ENCODE measurements at places on chromosomes 11 and 22.

- peak; percentile 97 for DNase-seq
Observed at GRCh38 chr11:27201454-27202302, 161.1 kb downstream of the BBOX1 start.

DNA sequence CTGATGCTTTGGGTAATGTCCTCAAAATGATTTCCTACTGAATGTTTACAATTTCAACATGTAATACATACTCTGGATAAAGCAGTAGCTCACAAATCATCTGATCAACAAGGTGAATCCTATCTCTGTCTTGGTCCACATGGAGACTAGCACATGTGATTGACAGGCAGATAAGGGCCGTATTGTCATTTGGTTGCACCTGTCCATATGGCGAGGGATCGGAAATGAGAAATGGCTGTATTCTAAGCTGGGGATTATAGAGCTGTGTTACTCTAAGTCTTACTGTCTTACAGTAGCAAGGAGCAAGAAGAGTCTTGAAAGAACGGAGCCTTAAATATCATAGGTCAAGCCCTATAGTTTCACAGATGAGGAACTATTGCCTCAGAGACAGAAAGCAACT lies 55.7 kb downstream of the APIP start:
- DNase-seq = no peak

DNA sequence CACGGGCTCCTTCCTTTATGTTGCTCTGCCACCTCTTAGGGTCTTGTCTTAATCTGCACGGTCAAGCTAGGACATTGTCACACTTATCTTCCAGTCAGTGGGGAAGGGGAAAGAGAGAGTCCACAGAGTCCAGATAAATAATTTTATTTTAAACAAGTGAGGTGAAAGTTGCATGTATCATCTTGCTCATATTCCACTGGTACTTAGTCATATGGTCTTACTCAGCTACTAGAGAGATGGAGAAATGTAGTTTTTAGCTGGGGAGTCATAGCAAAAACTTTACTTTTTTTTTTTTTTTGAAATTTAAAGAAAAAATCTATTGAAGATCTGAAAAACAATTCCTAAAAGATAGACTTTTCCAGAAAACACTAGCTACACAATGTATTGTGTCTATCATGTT lies 29.0 kb downstream of the PDE3B start:
- DNase-seq = peak; percentile 21

DNA sequence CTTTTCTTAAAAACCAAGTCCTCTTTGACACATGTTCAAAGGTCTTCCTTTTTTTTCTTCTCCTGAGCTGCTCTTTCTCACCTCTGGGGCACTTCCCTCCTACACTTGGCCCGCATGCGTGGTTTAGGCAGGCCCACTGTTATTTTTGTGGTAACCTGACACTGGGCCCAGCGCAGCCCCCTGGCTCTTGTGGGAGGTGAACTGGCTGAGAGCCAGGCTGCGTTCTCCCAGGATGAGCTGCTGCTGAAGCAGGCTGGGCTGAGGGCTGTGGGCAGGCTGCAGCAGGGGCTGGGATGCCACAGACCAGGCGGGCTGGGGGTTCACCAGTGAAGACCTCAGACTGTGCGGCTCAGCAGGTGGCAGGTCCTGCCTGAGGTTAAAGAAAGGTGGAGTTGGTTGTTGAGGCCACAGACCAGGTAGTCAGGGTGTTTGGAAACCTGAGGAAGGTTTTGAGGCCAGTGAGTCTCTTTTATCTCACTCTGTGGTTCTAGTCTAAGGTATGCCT lies 72.4 kb downstream of the TEAD1 start:
- DNase-seq = peak; percentile 90

- DNase-seq = no peak
Observed at GRCh38 chr11:20004866-20005265, 155.4 kb downstream of the DBX1 start.

DNA sequence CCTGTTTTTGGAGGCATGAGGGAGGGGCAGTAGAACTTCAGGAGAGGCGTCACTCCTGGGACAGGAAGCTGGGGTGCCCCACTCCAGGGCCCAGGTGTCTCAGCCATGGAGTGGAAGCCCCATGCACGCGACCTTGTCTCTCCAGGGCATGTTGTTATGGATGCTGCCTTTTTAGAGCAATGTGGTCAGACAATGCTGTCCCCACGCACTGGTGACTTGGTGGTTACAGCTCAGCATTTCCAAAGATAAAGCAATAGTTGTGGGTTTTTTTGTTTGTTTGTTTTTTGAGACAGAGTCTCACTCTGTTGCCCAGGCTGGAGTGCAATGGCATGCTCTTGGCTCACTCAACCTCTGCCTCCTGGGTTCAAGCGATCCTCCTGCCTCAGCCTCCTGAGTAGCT lies 22.3 kb downstream of the EIF4G2 start:
- no peak for DNase-seq

DNA sequence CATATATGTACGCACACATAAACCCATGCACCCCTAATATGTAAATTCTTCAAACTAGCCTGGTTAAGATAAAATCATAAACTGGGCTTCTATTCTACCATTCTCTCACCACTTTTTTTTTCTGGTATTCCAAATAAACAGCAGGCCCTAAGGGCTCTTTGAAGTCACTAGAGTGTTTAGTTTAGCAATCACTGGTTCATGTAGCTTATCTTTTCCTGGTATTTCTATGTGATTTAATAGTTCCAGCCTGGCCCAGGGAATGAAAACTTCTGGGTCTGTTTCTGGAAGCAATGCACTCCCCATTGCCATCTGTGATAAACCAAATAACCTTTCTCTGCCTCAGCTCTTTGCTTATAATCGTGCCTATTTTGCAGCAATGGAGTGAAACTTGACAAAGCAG lies 10.7 kb upstream of the MPPED2 start:
- DNase-seq = no peak

DNA sequence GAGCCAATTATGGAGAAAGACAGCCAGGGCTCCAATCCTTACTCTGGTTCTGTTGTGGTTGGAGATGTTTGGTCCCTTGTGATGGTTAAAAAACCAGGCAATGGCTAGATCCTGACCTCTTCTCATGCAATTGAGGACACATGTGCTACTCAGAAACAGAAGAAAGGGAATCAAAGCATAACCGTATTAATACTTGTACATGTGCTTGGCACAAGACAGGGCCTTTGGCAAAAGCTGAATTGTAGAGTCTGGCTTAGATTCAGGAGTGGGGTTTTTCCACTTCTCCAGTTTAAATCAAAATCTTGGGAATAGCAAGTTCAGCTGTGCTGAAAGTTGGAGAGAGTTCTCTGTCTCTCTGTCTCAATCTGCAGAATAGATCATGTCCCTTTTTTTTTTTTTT lies 80.1 kb upstream of the E2F8 start:
- no peak for DNase-seq

- DNase-seq = peak; percentile 55
Observed at GRCh38 chr11:17978553-17979287, 34.1 kb downstream of the SERGEF start.

DNA sequence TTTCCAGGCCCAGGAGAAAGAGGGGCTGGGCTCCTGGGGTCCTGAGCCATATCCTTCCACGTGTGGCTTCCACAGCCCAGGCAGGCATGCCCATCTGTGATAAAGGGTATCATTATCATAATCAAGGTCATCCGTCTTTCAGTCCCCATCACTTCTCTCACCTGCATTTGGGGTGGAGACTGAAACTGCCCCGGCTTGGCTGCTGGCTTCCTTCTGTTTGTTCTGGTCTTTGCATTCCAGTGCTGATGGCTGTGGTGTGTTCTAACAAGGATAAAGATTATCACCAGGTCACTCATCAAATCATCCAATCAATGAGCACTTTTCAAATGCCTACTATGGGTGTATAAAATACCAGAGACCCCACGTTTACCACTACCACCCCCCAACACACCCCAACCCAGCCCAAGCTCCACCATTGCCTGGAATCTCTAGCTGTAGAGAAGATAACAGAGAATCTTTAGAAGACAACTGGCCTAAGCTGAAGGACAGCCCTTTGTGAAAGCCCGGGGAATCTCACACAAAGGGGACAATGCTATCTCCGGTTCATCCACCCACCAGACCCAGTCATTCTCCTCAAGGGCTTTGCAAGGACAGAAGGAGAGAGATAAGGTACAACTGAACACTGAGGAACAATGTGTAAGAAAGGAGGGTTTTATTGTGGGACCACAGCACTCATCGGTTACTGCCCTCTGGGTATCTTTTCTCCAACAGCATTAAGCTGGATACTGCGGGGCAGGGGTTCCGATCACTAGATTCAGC lies 54.9 kb downstream of the AHNAK start:
- DNase-seq = no peak

- no peak for DNase-seq
Observed at GRCh38 chr22:47398921-47399790, 636.7 kb downstream of the TBC1D22A start.

- no peak for DNase-seq
Observed at GRCh38 chr11:118265954-118266353, 1.9 kb upstream of the MPZL2 start.

- DNase-seq = peak; percentile 43
Observed at GRCh38 chr11:28619846-28620540, 511.8 kb downstream of the METTL15 start.

- peak; percentile 68 for DNase-seq
Observed at GRCh38 chr11:87290304-87290922, 252.7 kb downstream of the TMEM135 start.

- no peak for DNase-seq
Observed at GRCh38 chr22:49365910-49366309, 461.8 kb downstream of the BRD1 start.

DNA sequence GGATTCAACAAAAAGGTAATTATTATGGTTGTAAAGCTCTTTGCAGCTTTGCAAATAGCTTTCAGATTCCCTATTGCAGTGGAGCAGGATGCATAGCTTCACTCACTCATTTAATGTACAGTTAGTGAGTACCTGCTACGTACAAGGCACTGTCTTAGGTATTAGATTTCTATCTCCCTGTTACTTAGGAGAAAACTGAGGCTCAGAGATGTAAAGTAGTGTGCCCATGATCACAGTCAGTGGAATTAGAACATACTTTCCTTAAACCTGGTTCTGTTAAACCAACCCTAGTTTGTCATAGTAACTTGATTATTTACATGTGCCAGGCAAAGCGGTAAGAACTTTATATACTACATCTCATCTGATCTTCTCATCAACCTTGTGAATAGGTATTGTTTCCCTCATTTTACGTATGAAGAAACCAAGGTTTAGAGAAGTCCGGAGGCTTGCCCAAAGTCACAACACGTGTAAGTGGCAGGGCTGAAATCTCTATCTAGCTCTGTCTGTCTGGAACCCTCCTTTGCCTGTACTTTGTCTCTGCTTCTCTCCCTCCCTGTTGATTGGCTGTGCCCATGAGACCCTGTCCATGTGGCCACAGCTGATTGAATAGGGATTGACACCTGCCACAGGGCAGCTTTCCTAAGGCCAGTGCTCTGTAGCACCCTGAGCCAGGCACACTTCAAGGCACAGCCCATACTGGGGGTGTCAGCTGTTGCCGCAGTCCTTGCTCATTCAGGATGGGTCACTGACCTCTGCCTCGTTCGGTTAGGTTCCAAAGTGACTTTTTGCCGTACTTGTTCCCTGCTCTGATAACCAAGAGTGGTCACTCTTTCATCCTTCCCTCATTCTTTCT lies 63.8 kb upstream of the PRSS23 start:
- no peak for DNase-seq

DNA sequence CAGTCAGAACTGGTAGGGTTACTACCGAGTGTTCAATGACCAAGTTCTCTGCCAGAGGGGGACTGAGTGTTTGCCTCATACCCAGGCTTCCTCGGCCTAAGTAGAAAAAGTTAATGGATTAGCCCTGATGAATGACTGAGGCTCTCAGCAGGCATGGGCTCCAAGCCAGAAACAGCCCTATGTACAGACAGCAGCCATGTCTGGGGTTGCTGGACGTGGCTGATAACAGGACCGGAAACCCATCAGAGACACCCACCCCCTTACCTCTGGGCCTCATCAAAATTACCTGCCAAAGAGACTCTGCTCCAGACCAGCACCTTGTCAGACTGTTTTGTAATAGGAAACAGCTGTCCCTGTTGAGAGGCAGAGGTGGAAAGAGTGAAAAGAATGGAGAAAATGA lies 351.4 kb downstream of the ETS1 start:
- no peak for DNase-seq

DNA sequence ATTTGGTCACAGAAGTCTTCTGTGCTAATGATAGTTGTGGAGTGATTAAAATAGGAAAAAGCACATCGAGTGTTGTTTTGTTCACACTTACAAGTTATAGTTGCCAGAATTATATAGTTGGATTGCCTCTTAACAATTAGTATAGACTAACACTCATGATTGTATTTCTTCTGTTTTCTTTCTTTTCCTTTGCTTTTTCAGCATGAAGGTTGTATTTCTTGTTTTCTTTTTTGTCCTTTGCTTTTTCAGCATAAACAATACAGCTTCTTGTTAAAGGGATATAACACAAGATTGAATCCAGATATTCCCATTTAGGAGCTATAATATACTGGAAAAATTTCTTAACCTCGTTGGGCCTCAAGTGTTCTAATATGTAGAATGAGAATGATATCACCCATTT lies 31.1 kb downstream of the ACER3 start:
- no peak for DNase-seq

DNA sequence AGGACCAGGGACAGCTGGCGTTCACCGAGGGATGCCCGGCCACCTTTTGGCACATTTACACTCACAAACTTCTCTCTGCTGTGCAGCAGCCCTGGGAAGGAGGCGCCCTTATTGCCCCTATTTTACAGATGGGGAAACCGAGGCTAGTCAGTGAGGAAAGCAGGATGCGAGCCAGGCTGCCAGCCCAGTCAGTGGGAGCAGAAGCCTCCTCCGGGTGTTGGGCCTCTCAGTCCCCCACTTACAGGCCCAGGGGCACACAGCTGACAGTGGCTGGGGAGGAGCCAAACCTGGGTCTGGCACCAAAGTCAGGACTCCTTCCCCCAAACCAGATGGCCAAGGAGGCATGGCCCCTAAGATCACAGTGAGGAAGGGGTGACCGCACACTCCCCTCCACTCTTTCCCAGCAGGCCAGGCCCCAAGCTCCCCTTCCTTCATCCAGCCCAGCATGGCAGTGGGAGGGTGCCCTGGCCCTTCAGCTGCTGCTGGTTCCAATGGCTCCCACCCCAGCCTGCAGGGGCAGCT lies 121.4 kb upstream of the ANO1 start:
- no peak for DNase-seq

DNA sequence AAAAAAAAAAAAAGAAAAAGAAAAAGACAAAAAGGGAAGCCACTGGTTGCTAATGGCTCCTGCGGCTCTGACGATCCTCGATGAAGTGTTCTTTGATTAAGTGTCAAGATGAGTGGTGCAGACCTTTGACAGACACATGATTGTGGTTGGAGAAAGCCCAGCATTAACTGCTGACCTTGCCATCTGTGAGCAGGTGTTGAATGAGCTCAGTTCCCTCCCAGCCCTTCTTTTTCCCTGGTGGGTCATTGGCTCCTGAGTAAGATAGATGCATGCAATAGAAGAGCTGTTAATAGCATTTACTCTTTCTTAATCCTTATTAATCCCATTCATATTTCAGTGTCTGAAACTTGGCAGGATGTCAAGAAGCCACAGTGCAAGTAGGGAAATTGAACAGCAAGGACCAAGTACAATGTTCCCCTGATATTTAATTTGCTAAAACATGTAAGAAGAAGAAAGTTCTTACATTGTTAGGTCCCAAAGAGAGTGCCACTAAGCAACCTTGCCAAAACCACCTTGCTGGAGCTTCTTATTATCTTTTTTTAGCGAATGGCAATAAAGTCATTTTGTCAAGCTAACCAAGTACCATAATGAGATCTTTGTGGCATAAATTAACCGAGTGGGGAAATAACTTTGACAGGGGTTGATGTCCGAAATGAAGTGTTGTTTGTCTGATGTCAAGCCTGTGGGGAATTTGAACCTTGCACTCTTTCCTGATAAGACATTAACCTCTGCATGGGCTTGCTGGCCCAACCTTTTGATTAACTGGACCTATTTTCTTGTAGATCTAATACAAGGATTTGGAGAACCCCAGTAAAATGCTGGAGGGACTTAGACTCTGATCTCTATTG lies 113.7 kb downstream of the PTPRJ start:
- no peak for DNase-seq
